Activated naive CD8-positive, alpha-beta T cell treated with anti-CD3 and anti-CD28 coated beads for 36 hours (primary cell): ENCODE measurements at places on chromosomes 7 and 10. TPM values are rescaled to one million over a fixed set of nuclear protein-coding genes. Genes with fewer than 3 reads are reported as not detected.

Gene NUDT13
- total RNA-seq = 1.4 TPM

GRCh38 chr7:149245744-149246143, 6.3 kb downstream of the ZNF212 start:
- DNase-seq = no peak

GRCh38 chr7:2929321-2930201, 85.5 kb upstream of the GNA12 start:
- DNase-seq = no peak

- DNase-seq = no peak
Observed at GRCh38 chr10:60706146-60706545, 72.1 kb upstream of the CDK1 start.

DNA sequence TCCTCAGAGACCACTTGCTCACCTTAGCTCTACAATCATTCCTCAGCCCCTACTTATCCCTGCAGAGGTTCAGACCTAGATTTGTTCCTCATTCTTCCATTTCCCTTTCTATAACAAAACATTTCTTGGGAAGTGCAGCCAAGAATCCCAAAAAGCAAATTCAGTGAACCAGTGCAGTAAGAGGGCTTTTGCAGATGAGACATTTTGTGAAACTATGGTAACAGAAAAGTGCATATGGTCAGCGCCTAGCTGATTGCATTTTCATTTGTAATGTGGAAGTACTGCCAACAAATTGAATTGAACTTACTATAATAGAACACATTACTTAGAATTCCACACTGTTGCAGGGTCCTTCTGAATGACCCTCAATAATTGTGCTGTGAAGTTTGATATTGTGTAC, 18.6 kb downstream of the AGMO start:
- no peak for DNase-seq

Gene KCNIP2
- 1.7 TPM for total RNA-seq

Gene LAMB1
- 0.32 TPM for total RNA-seq

Gene MRPS33
- 116 TPM for total RNA-seq

GRCh38 chr10:60872451-60872850, 71.5 kb downstream of the RHOBTB1 start:
- DNase-seq = no peak

- DNase-seq = no peak
Observed at GRCh38 chr10:116287906-116288501, 15.0 kb upstream of the GFRA1 start.

Gene AKR1D1
- not detected for total RNA-seq

GRCh38 chr7:151246102-151246850, 2.2 kb downstream of the SMARCD3 start:
- no peak for DNase-seq

GRCh38 chr7:2520761-2521290, 1.3 kb downstream of the LFNG start:
- no peak for DNase-seq

GRCh38 chr7:29408841-29409243, 154.8 kb upstream of the PRR15 start:
- peak; percentile 16 for DNase-seq

Gene HOXA5
- total RNA-seq = not detected

DNA sequence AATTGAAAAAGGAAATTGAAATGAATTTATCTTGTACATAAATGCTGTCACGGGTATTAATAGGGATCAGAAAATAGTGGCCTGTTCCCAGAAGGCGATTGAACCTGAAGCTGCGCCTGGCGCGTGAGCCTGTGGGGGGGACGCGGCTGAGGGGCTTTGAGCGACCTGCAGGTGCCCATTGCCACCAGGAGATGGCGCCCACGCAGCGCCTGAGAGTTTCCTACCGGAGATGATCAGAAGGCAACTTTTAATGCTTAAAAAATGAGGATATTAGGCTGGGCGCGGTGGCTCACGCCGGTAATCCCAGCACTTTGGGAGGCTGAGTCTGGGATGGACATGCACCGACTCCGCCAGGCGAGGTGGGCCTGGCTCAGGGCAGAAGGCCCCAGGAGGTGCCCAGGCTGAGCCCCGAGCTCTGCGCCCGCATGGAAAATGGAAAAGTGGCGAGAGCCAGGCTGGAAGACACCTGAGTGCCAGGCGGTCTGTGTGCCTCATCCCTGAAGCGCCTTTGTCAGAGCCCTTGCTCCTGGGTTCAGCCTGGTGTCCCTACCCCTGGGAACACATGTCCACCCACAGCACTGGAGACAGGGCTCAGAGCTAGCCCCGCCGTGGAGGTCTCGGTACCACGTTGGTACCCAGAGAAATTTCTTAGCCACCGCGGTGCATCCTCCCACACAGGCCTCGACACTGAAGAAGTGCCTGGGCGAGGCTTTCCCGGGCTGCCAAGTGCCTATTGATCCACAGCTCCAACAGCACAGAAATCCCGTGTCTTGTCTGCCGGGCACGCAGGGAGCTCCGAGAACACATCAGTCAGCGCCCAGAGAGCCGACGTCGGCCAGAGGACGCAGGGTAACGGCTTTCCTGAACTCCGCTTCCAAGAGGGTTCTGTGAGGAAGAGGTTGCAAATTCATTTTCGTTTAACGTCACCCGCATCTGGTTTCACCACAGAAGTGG, 117.4 kb downstream of the INPP5A start:
- DNase-seq = peak; percentile 64

GRCh38 chr10:28738200-28738599, 60.9 kb downstream of the BAMBI start:
- no peak for DNase-seq

DNA sequence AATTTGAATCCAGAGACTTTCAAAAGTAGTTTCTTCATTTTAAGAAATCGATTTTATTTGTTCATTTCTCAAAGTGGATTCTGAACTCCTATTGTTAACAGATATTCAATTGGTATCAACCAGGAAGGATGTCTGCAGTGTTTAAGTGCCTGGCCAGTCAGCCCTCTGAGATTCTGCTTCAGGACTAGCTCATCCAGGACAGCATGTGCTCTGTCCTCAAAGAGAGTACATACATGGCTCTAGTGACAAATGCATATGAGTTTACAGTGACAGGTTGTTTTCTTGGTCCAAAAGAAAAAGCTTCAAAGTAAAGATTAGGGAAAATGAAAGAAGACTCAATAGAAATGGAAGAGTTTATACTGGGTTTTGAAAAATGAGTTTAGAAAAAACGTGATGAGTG, 8.4 kb upstream of the PTN start:
- no peak for DNase-seq

Gene CHCHD3
- total RNA-seq = 85.2 TPM

Gene ERLIN1
- 21.4 TPM for total RNA-seq

Gene SPAG6
- not detected for total RNA-seq

DNA sequence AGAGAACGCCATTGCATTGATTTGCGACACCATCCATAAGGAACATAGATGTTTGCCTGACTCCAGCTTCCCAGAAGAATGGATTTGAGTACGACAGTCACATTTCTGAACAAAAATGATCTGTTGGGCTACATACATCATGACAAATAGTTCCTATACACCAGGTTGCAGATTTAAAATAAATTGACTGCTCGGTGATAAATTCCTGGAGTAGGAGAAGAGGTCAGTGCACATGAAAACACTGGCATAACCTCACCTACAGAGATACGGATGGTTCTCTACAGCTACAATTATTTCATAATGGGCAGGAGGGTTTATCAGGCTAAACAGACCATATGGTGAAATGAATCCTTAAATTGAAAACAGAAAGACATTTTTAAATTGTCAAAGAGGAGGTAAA, 316.5 kb upstream of the ADARB2 start:
- DNase-seq = no peak

DNA sequence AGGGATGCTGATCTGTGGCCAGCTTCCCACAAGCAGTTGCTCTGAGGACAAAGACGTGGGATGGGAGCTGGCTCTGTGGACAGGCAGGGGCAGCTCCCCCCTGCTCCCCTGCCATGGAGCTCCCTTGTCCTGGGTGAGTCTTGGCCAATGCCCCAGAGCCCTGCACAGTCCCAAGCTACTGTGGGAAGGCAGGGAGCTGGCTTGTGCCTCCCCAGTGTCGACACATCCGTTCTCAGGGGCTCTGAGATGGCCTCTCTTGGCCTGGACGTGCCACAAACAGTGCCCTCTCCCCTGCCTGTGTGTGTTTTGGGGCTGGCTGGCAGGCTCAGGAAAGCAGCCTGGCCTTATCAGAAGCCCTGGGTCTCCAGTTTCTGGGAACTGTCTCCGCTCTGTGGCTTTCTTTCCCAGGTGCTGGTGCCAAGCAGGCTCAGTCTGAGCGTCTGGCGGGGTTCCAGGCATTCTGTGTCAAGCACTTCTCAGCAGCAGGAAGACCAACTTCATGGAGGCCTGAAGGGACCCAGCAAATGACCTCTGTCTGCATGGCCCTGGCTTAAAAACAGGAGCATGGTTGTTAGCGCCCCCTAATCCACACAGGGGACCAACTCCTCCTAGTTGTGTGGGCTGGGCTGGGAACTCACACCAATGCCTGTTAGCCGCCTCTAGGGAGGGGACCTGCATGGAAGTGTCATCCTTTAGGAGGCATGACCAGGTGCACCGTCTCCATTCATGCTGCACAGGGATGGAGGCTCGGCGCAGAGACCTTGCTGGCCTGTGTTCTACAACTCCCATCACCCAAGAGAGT, 375.2 kb downstream of the RPS24 start:
- DNase-seq = no peak

DNA sequence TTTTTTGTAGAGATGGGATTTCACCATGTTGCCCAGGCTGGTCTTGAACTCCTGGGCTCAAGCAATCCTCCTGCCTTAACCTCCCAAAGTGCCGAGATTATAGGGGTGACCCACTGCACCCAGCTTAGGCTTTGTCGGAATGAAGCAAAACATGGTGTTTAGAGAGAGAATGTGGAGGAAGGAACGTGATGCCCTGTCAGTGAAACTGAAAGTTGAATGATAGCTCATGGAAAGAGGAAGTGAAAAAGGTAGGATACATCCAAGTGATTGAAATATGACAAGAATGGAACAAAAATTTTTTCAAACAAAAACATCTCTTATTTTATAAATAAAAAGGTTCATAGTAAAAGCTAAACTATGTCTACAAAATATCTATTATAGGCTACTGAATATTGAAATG, 5.9 kb downstream of the AKAP9 start:
- DNase-seq = no peak

DNA sequence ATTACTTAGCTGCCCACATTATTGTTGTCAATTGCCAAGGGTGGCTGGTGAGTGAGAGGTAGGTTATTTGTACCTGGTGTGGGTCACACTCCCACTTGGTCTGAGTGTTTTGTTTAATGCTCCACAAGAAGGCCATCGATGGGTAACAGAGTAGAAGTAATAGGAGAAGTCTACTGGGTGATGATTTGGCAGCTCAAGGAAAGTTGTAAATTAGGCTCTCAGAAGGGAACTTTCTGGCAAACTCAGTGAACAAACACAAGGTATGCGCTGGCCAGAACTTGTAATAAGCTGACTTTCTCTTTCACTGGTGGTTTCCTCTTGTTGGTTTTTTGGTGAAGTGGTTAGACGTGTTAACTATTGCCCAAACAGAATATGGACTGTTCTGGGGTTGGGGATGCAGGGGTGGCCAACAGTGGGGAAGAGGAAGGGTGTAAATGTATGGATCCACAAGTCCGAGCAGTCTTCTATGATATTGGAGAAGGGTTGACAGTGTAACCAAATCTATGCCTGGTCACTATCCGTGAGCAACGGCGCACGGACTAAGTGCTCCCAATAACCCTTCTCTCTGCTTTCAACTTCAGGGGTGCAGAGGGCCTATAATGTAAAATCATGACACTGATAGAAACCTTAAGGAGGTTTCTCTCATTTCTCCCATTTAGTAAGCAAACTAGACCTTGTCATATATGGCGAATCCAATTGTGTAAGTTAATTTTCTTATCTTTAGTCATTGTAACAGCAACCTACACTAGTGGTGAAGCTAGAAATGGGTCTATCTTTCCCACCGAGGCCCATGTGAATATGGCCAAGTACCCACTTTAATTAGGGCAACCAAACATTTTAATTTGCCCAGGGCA, 212.8 kb downstream of the PTEN start:
- DNase-seq = no peak

DNA sequence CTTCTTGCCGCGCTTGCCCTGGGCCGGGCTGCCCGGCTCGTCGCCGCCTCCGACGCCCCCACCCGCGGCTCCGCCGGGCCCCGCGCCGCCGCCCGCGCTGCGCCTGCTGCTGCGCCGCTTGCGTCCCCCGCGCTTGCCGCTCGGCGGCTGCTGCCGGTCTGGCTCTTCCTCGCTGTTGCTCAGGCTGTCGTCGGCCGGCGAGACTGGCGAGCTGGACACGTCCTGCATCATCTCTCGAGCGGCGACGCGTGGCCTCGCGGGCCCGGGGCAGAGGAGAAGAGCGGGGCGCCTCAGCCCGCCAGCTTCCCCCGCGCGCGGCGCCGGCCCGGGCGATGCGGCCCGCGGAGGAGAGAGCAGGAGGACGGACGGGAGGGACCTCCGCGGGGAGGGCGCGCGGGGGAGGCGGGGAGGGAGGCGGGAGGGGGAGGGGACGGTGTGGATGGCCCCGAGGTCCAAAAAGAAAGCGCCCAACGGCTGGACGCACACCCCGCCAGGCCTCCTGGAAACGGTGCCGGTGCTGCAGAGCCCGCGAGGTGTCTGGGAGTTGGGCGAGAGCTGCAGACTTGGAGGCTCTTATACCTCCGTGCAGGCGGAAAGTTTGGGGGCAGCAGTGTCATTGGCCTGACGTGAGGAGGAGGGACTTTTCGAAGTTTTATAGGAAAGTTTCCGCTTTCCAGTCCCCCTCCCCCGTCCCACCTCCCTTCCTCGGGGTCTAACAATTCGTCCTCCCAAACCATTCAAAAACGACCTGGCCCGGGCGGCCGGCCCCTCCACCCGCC, at the start of gene TWIST1:
TWIST1 (minus strand) TSS at position 546 of the 779 bp plus-strand sequence; CDS start at position 231, 315 bp downstream.
- DNase-seq = no peak
